ENCODE measurements at places on chromosomes 6 and 20.

- DNase-seq = no peak
Measured at GRCh38 chr20:3681931-3682781, at the start of gene ADAM33. Gene ADAM33 (minus strand): TSS chr20:3682010. CDS start chr20:3682004, 6 bp downstream.

GRCh38 chr6:134657751-134658527 lies 292.0 kb downstream of the ALDH8A1 start:
- no peak for DNase-seq

- no peak for DNase-seq
Measured at GRCh38 chr20:38180781-38181180, 15.7 kb upstream of the TGM2 start.

- peak; percentile 10 for DNase-seq
Measured at GRCh38 chr6:136920216-136920615, 1.9 kb upstream of the SLC35D3 start.

DNA sequence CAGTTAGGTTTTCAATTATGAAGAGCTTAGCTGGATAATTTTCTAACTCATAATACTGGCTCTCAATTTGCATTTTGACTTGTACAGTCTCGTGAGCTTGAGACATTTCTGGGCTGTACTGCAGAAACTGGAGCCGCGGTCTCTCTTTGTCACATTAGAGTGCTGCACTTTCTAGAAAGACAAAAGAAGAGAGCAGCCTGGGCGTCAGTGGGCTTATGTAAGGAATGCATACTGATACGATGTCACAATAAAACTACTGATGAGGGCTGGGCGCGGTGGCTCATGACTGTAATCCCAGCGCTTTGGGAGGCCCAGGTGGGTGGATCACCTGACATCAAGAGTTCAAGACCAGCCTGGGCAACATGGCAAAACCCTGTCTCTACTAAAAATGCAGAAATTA lies 120.8 kb downstream of the MOXD1 start:
- DNase-seq = no peak

DNA sequence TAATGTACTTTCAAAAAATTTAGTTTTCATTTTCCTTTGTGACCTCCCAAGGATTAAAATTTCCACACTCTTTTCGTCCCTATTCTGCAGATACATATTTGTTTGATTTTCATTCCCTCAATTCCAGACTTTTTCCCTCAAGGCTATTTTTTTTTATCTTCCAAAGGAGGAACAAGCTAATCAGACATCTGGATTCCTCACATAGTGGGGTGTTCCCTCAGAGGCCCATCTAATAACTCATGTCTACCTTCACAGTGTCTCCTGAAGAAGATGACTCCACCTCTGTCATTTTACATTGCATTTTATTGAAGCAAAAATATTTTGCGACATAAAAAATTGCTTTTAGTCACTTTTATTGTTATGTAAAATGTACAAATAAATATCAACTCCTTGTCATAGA lies 122.2 kb downstream of the RFPL4B start:
- no peak for DNase-seq

DNA sequence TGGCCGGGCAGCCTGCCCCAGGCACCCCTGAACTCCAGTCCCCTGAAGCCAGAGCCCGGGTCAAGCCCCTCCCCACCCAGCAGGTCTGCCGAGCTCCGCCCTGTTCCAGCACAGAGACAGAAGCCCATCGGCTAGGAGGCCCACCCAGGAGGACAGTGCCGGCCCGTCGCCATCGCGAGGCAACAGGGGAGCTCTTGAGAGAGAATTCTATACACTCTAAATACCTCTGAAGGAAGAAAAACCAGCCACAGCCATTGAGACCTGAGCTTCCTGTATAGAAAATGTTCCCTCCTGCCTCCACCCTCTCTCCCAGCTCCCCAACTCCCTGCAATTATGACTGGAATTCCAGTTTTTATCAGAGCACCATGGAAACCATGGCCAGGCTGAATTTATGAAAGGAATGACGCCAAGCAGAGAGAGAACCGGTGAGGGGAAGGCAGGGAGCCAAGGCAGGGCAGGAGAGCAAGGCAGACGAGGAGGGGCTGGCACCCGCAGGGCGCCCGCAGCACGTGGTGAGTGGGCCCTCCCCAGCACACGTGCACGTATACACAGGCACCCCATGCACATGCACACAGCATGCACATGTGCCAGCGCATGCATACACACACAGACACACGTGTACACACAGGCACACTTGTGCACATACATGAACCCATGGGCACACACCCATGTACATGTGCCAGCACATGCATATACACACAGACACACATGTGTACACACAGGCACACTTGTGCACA lies 27.6 kb upstream of the MRGBP start:
- DNase-seq = no peak

DNA sequence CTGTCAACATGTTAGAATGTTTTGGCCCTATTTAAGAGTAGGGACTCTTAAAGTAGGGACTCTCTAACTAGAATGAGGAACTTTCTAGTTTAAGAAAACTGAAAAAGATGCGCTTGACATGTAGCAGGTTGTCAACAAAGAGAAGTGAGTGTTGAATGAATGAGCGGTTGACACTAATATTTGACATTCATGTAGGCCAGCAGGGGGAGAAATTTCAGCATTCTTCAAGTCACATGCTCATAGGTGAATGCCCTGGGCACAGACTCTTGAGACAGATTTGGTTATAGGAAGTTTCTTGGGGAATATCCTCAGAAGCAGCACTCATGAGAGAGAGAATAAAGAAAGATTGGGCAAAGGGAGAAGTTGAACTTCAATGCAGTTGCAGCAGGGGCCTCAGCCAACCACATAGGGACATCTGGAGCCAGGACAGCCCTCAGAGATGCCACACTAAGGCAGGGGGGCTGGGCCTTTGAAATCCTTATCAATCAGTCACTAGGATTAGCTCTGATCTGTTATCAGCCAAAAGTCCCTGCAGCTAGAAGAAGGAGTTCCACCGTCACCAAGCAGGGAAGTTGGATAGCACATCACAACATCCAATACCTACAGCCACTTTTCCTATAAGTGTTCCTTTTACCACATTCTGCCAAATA lies 145.1 kb upstream of the FKBP1C start:
- peak; percentile 27 for DNase-seq

DNA sequence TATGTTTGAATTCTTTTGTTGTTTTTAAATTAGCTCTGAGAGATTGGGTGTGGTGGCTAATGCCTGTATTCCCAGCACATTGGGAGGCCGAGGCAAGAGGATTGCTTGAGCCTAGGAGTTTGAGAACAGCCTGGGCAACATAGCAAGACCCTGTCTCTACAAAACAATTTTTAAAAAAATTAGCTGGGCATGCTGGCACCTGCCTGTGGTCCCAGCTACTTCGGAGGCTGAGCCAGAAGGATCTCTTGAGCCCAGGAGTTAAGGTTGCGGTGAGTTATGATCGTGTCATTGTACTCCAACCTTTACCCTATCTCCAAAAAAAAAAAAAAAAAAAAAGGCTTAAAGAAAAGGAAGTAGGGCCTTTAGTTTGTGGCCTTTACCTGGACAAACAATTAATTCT lies 22.9 kb downstream of the DHX35 start:
- no peak for DNase-seq

DNA sequence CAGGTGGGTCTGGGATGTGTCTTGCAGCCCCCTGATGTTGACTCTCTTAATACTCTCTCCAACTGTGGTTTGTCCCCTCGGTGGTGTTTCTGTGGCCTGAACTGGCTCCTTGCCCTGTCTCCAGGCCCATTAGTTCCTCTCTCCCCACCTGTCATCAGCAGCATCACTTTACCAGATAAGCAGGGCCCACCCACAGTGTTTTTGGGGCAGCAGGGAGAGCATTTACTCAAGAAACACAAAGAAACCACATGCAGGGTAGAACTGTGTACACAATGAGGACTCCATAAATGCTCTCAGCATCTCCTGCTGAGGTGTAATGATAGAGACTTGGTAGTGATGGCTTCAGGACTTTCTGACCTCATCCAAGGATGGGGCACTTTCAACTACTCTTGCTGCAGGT lies 20.2 kb upstream of the MRPS18A start:
- DNase-seq = no peak

DNA sequence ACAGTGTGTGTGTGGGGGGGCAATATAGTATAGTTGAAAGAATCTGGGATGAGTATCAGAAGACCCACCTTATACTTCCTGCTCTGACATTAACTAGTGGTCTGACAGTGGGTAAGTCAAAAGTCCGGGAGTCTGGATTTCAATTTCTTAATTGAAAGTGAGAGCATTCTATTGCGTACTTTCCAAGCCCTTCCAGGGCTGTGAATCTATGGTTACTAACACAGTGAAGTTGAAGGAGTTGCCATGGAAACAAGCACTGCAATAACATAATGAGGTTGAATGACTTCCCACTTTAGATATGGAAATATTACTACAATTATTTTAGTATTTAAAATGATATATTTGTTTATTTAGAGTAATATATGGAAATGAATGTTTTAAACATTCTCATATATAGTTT lies 80.2 kb downstream of the MLIP start:
- DNase-seq = no peak

DNA sequence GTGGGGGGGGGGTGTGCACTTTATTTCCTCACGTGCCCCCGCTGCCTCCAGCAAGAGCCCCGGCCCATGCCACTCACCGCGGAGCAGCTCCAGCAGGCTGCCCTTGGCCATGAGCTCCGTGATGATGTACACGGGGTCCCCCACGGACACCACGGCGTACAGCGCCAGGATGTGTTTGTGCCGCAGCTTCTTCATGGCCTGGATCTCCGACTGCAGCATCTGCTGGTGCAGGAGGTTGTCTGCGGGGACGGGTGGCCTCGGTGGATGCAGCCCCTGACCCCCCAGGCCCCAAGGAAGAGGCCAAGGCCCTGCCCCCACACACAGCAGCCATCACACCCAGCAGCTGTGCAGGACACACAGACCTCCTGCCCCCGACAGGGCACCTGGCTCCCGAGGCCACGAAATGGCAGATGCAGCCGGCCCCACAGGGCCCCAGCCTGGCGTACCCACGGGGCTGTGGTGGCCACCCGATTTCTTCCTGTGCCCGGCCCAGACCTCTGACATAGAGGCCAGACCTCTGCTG lies 4.7 kb downstream of the PTK6 start:
- no peak for DNase-seq

DNA sequence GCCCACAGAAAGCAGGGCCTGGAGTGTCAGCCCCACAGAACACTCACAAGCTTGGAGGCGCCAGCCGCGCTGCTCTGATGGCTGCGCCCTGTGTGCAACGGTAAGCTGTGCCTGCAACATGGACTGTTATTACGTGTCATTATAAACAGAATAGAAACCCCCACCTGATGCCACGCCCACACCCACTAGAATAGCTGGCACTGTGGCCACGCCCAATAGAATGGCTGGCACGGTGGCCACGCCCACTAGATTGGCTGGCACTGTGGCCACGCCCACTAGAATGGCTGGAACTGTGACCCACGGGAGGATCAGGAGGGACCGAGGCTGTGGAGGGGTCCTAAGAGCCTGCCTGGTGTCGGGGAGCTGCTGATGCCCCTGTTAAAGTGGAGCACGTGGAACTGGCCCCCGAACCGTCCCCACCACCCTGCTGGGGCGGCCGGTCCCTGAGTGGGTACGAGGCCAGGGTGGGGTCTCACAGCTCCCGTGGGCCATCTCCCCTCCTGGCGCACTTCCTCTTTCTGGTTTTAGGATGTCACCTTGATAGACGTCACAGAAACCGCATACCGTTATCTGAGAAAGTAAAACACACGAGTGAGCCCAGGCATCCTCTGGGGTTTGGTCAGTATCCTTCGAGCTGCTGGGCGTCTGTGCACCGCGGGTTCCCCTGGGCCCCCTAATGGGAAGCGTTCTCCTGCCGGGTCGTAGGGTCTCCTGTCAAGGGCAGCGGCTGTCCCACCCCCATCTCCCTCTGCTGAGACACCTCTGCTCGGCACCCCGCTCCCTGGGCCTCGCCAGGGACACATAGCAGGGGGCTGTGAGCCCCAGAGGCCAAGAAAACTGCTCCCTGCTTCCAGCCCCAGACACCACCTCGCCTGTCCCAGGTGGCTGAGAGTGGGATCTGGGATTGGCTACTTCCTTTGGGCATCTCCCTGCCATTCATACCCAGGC lies 25.4 kb downstream of the SLC17A9 start:
- DNase-seq = peak; percentile 85

GRCh38 chr6:166691199-166691598 lies 64.1 kb upstream of the RPS6KA2 start:
- no peak for DNase-seq

DNA sequence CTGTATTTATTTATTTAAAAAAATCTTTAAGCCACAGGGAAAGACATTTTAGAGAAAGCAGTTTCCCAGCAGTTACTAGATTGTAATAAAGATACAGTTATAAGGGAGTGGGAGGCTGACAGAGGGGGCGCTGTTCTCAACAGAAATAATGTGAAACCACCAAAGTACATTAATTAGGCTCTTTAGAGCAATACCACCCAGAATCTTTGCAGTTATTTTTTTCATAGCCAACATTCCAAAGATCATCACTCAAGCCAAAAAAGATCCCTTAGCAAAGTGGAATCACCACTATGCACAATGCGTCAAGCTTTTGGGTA lies 331.3 kb upstream of the DEFB112 start:
- DNase-seq = no peak

DNA sequence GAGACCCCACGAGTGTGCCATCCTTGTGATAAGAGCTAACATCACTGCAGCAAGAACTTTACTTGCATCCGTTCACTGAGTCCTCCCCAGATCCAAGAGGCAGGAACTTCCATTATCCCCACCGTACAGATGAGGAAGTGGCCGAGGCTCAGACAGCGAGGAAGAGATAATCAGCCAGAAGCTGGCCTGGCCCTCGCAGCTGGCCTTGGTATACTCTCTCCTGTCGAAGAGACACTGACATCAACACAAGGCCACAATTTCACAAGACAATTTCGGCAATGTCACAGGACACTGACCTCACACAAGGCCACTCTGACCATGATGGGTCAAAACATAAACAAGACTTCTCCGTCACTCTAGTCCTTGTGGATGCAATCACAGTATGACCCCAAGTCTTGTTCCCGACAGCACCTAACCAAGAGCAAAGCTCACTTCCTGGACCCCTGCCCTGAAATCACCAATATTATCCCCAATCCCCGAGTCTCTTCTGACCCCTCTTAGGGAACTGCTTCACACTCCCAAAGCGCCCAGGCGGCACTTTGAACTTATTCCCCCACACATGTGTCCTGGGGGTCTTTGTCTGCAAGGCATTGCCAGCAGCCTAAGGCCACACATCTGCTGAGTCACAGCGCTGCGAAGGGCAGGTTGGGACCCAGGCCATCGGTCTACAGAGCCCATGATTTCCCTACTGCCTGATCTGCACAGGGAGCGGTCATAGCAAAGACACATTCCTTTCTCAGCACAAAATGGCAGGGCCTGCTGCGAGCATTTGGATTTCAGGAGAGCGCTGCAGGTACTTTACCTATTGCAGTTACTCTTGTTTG lies 14.8 kb upstream of the VAPB start:
- DNase-seq = no peak

DNA sequence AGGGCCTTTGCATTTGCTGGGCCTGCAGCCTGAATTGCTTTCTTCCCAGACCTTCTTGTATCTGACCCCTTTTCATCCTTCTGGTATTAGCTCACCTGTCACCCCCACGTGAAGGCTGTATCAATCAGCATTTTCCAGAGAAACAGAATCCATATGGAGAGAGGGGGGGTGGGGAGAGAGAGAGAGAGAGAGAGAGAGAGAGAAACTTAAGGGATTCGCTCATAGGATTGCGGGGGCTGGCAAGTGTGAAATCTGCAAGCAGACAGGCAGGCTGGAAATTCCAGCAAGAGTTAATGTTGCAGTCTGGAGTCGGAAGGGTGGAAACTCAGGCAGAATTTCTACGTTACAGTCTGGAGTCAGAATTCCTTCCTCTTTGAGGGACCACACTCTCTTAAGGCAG lies 410.7 kb upstream of the SULF2 start:
- no peak for DNase-seq

- DNase-seq = no peak
Measured at GRCh38 chr6:166512567-166512966, 73.9 kb downstream of the RAMACL start.
